Activated naive CD4-positive, alpha-beta T cell treated with anti-CD3 and anti-CD28 coated beads, Interleukin-2, amount 10 ng/mL, durations not matched to agents 7 days and 5 days (primary cell): ENCODE measurements at places on chromosomes 3 and 15.

- DNase-seq = no peak
Observed at GRCh38 chr3:66073464-66074141, 34.9 kb upstream of the MAGI1 start.

GRCh38 chr3:67460841-67461510 lies 193.4 kb downstream of the SUCLG2 start:
- no peak for DNase-seq

GRCh38 chr3:41265823-41266273 lies 66.5 kb downstream of the CTNNB1 start:
- DNase-seq = no peak

DNA sequence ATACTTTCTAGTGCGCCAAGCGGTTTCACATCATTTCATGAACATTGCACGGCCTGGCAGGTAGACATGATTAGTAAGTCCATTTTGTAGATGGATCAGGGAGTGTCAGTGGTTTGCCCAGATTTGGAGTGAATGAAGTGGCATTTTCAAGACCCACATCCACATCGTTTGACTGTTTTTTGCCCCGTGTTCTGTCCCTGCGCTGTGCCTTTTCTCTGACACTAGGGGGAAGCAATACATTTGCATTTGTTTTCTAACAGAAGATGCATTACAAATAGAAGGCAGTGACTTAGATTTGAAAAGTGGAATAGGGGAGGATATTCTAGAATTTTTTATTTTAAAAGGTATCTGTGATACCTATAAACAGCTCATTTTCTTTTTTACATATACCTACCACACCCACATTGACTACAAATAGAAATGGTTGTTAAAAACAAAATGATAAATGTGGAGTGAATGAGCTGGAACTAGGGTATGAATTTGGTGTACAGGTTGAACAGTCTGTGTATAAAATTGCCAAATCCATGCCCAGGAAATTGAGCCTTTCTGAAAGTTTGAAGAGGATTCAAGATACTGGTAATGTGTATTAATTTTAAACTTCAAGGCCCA lies 98.0 kb downstream of the USP13 start:
- DNase-seq = peak; percentile 29

- no peak for DNase-seq
Observed at GRCh38 chr3:194995334-194995733, 275.6 kb downstream of the XXYLT1 start.

DNA sequence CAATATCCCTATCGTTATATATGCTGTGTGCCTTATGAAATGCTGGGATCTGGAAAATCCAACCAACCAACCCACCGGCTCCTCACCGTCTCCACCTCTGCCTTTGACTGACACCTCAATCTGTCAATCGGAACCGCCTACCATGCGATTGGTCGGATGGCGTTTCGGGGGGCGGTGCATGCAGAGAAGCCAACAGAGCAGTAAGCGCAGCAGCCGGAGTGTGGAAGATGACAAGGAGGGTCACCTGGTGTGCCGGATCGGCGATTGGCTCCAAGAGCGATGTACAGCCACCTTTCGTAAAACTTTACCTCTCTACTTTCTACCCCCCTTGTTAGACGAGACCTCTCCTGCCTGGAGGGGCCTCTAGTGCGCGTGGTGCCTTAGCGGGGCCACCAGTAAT lies 6.3 kb downstream of the CLK3 start:
- DNase-seq = no peak

- DNase-seq = no peak
Observed at GRCh38 chr3:23697416-23697815, 108.3 kb upstream of the UBE2E1 start.

DNA sequence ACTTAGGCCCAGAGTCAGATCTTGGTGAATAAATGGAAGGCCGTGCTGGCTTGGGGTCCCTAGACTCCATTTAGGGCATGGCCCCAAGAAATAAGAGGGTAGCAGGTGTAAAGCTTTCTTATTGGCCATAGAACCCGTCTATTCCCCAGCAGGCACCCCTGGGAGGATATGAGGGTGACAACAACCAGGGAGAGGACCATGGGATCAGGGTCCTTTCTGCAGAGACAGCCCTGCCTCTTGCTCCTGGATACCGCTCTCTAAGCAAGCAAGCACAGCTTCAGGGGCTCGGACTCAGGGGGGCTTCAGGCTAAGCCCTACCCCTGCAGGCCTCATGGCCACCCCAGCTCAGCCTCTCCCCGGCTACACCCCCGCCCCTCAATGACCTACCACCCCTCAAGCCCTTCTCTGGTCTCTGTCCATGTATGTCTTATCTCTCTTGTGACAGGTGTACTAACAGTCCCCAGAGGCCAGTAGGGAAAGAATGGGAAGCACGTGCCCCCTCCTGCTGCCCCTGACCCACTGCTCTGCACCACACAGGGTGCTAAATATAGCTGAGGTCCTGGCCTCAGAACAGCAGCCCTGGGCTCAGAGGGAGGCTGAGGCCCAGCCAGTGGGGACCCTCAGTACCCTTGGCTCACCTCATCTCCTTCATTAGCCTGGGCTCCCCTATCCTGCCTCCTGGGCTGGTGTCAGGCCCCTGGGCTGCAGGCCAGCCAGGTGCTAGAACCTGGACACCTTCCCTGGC lies 1.9 kb downstream of the XIRP1 start:
- DNase-seq = no peak

DNA sequence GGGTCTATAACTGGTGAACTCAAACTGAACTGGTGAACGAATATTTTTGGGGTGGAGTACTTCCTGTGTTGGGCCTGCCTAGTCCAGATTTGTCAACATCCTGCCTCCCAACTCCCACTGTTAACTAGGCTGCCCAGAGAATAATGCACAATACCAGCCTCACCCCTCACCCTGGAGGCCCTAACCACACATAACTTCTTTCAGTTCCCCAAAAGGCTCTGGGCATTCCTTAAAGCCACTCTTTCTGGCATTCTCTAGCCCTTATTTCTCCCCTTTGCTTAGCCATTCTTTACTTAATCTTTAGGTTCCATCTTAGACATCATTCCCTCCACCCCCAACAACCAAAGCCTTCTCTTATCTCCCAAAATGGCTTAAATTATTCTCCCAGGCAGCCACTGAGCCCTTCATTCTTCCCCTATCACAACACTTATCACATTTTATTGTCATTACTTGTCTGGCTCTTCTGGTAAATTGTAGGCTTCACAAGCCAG lies 9.1 kb upstream of the SEC11A start:
- DNase-seq = peak; percentile 60

DNA sequence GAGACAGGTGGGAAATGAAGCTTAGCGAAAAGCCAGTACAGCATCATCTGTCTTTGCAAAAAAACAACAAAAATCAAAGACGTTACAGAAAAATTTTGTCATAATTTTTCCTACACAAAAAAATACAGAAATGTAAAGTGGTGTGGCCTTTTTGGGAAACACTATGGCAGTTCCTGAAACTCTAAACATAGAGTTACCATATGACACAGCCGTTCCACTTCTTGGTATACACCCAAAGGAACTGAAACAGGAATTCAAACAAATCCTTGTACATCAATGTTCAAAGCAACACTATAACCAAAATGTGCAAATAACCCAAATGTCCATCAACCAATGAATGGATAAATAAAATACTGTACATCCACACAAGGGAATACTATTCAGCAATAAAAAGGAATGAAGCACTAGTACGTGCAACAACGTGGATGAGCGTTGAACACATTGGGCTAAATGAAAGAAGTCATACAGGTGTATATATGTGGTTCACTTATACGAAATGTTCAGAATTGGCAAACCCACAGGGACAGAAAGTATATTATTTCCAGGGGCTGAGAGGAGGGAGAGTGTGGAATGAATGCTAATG lies 46.8 kb downstream of the GLB1 start:
- no peak for DNase-seq

DNA sequence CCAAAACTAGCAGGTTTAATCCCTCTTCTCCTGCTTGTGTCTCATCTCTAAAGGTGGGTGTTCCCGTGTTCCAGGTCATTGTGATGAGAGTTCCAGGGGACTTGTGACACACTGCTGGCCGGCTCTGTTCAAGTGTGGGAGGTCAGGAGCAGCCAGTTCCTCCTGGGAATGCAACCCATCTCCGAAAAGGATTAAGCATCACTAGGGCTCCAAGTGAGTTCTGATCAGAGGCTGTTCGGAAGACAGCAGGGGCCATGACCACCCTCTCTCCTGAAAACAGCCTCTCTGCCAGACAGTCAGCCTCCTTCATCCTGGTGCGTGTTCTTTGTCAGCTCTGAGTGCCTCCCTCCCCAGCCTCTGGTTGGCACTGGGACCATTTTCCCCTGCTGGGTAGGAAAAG lies at the start of gene TBC1D21:
Gene TBC1D21, plus strand, starts transcription at position 109 of the 400 bp plus-strand sequence. Its CDS starts 146 bp downstream, at position 255.
- no peak for DNase-seq

- DNase-seq = no peak
Observed at GRCh38 chr15:27222479-27222878, 251.5 kb downstream of the GABRG3 start.
